ENCODE measurements at places on chromosomes 5 and 9.

DNA sequence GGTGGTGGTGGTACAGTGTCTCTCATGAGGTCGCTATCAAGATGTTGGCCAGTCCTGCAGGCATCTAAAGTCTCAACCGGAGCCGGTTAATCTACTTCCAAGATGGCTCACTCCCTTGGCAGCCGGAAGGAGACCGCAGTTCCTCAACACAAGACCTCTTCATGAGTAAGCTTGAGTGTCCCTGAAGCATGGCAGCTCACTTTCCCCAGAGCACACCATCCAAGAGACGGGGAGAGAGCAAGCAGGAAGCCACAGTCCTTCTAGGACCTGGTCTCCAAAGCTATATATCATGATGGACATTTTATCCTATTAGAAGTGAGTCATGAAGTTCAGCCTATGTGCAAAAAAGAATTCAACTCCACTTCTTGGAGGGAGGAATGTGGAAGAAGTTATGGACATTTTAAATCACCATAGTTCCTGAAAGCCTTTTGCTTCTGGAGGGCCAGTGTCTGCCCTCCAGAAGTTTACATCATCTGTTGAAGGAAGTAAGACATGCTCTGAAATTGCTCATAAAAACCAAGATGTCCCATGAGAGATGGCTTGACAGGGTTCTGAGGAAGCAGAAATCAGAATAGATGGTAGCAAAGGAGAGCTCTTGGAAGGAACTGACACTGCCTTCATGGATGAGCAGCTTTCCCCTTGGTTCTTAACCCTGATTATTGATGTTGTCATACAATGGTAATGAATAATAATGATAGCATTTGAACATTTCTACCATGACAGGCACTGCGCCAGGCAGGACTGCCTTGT, 21.3 kb downstream of the GALNT10 start:
- no peak for DNase-seq

- DNase-seq: no peak
Measured at GRCh38 chr9:109974143-109974917, 194.3 kb downstream of the PALM2AKAP2 start.

- no peak for DNase-seq
Measured at GRCh38 chr9:3906437-3907213, 380.8 kb upstream of the RFX3 start.

GRCh38 chr5:32812399-32812798, 101.3 kb downstream of the NPR3 start:
- no peak for DNase-seq

- DNase-seq: no peak
Measured at GRCh38 chr5:4537489-4537888, 602.6 kb upstream of the ADAMTS16 start.

DNA sequence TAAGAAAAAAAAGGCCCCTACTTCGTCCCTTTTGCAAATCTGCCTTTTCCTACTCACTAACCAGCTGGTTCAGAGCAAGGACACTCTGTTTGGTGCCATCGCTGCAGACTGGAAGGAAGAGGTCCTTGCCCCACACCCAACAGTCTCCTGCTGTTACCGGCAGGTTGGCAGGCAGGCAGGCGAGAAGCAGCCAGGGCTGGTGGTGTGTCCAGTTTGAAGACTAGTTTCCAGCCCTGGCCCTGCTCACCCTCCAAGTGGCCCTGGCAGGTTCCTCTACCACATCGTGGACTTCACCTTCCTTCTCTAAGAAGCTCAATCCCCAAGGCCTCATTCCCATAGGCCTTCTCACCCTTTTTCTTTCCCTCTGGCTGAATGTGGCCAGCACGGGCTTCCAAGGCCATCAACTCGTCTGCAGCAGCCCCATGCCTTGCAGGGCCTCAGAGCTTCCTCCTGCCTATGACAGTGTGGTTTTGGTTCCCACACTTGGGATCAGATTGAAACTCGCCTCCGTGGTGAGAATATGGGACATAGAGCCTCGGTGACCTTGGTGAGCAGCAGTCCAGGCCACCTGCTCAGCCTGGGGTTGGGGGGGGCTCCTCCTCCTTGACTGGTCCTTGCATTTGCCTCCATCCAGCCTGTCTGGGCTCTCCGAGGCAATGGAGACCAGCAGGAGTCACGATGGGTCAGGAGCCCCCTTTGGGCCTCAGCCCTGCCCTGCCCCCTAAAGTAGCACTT, 22.9 kb downstream of the TGFBI start:
- DNase-seq: no peak

DNA sequence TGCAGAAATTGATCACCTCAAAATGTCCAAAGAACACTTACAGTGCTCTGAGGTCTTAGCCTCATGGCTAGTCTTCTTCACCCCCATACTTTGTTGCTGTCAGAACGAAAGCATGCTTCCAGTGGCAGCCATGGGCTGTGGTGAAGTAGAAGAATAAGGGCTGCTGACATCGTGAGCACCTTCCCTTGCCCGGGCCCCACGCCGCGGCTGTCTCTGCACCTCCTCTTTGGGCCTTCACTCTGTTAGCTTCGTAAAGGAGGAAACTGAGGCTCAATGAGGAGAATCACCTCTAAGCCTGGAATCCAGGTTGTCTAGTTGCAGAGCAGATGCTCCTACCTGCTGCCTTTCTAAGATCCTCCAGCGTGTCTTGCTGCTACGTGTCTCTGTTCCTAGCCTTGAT, 139.5 kb upstream of the SLC28A3 start:
- no peak for DNase-seq

GRCh38 chr5:54520438-54520846, 2.9 kb downstream of the SNX18 start:
- DNase-seq: no peak

GRCh38 chr5:137563301-137563645, 64.1 kb upstream of the SPOCK1 start:
- no peak for DNase-seq

DNA sequence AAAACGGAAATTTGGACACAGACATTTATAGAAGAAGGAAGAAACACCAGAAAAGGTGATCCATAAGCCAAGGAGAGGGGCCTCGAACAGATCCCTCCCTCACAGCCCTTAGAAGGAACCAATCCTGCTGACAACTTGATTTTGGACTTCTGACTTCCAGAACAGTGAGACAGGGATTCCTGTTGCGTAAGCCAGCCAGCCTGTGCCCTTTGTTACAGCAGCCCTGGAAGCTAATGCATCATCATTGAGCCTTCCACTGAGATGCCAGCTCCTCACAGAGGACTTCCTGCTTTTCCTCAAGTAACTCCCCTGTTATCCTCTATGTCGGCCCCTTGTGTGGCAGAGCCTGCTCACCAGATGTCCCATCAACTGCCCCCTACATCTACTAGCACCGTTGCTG, 94.1 kb downstream of the JMY start:
- no peak for DNase-seq

DNA sequence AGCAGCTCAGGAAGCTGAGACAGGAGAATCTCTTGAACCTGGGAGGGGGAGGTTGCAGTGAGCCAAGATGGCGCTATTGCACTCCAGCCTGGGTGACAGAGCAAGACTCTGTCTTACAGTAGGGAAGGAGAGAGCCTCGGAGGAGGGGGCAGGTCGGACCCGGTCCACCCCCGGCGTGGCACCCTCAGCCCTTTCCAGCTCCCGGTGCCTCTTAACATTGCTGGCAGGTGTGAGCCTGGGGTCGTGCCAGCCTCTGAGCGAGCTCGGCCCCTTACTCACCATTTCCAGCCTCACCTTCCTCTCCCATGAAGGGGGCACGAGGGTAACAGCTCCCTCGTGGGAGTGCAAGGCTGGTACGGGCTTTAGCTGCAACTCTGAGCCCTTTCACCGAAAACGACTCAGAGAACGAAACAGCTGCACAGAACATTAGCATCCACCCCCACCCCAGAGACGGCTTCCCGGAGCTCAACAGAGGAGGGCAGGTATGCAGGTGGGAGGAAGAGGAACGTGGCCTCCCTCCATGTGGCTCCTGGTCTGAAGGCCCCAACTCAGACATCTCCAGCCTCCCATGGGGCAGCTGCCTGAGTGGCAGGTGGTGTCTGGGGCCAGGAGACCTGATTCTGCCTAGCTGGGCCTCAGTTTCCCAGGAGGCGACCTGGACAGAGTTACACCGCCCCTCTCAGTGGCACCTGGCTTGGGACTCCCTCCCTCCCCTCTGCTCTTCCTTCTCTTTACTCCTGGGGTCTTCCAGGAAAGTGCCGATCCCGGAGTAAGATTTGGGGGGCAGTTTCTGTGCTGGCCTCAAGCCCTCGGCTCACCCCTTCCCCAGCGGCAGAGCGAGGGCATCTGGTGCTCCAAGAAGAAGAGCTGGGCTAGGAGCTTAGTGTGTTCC, 28.5 kb upstream of the ABO start:
- DNase-seq: no peak

DNA sequence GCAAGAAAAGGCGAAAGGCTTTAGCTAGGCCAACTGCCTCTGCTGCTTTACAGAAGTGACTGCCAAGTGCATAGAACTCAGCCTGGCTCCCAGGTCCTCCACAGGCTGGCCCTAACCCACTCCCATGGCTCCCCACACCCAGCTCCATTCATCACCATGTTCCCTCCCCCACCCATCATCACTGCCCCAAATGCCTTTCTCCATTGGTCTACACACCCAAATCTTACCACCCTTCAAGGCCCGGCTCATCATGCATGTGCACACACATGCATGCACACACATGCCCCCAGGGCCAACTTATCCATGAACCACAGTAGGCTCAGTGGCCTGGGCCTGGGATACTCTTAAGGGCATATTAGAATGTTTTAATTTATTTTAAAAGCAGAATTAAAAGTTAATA, 44.8 kb downstream of the ABCA1 start:
- no peak for DNase-seq

DNA sequence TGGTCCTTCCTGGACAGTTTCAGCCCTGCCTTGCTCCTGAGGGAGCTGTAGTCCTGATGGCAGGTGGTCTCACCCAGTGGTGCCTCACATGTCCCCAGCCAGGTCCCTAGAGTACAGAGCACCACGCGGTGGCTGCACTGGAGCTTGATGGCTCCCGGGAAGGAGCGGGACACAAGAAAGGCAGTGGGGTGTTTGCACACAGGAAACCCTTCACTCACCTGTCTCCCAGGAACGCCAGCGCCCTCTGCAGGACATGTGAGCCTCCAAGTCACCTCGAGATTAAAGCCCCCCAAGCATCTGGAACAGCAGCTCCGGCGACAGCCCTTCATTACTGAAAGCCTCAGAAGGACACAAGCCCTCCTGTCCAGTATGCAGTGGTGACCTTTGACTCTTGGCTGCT, 19.9 kb upstream of the TMEM250 start:
- DNase-seq: no peak

- no peak for DNase-seq
Measured at GRCh38 chr5:157687198-157687554, 15.8 kb downstream of the C5orf52 start.

DNA sequence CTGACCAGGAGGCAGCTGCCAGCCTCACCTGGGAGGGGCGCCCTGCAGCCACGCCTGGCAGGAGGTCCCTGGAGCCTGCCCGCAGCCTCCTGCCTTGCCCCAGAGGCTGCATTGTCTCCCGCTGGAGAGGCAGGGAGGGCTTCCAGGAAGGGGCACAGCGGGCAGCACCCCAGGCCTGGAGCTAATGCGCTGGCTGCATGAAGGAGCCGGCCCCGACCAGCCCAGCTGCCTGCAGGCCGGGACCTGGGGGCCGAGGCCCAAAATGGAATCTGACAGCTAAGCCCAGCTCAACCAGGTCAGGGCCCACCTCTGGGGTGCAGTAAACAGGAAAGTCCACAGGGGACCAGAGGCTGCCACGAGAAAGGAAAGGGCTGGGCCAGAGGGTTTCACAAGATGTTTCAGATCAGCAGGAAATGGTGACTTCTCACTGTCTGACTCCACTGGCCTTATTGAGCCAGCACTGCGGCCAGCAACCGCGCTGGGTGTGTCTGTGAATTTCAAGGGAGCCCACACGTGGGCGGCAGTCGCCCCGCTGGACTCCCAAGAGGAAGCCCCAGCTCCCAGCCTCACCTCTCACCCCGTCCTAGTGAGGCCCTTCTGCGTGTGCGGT, 18.6 kb upstream of the NOTCH1 start:
- DNase-seq: no peak

DNA sequence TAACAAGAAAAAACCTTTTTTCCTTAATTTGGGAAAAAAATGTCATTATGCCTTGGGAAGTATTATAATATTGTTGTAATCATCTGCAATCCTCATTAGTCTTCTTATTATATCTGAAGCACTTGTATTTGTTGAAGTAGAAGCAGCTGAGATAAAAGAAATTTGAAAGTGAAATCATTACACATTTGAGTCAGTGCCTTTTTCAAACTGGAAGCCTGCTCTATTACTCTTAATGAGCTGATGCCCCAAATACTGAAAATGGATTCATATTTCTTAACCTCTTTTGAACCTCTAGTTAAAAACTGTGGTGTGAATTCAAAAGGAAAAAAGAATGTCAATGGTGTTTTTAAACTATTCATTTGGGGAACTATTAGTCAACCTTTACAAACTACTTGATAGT, 1027.7 kb downstream of the NR2F1-AS1 start:
- DNase-seq: no peak

DNA sequence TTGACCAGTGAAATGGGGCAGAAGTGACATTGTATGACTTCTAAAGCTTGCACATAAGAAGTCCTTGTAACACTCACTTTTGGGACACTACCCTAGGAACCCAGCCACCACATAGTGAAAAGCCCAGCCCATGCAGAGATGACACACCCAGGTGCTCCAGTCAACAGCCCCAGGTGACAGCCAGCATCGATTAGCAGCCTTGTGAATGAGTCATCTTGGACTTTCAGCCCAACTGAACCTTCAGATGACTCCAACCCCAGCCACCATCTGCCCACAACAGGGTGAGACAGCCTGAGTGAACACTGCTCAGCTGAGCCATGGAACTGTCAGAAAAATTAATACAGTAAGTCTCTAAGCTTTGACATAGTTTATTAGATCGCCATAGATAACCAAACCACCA, 458.6 kb downstream of the ZSWIM6 start:
- DNase-seq: no peak

DNA sequence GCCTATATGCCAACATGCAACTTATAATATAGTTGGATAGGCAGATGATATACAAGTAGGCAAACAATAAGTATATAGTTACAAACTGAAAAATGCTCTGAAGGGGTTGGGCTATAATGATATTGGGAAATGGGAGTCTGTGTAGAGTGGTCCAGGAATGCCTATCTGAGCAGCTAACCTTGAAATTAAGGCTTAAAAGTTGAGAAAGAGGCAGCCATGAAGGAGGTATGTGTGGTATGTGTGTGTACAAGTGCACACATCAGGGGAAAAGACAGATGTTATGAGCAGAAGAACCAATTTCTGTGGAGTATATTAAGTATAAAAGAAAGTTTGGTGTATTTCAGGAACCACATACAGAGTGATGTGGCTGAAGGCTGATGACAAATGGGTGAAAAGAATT, 154.9 kb upstream of the PAPPA start:
- no peak for DNase-seq

GRCh38 chr5:25858019-25858418, 1180.4 kb downstream of the CDH9 start:
- no peak for DNase-seq

- DNase-seq: no peak
Measured at GRCh38 chr9:117704597-117704996, 394 bp downstream of the TLR4 start.
